ENCODE measurements at places on chromosomes 2 and 18. TPM values are rescaled to one million over a fixed set of nuclear protein-coding genes. Genes with fewer than 3 reads are reported as not detected.

PLGLB1 gene
- 0.96 TPM for total RNA-seq

CPS1 gene
- 30.8 TPM for total RNA-seq

STK39 gene
- 31.0 TPM for total RNA-seq

CNRIP1 gene
- total RNA-seq: 36.4 TPM

CDK5R2 gene
- total RNA-seq: 0.38 TPM

Data from LHCN-M2 (cell line).